Activated T-helper 1 cell treated with anti-CD3 and anti-CD28 coated beads, Interleukin-12 subunit alpha, Interleukin-12 subunit beta, Interleukin-2, Interleukin-4 antibody, amounts not matched to agents 30 ng/mL and 10 ng/mL and 1 ng/mL, durations not matched to agents 14 hours and 24 hours and 36 hours (primary cell): ENCODE measurements at places on chromosomes 4 and X. TPM values are rescaled to one million over a fixed set of nuclear protein-coding genes. Genes with fewer than 3 reads are reported as not detected.

SPANXN4 gene
- not detected in 2 replicates for total RNA-seq

IRS4 gene
- total RNA-seq = 0.05 and 0.07 TPM in 2 replicates

CT45A1 gene
- not detected in 2 replicates for total RNA-seq

RAB9B gene
- total RNA-seq = 0.18 and 0.37 TPM in 2 replicates

DMP1 gene
- not detected in 2 replicates for total RNA-seq
